ENCODE measurements at places on chromosomes 12 and 14. TPM values are rescaled to one million over a fixed set of nuclear protein-coding genes. Genes with fewer than 3 reads are reported as not detected.

ERC1 gene
- polyA plus RNA-seq: 20.4 TPM

NXPH4 gene
- polyA plus RNA-seq: 2.8 TPM

GRIN2B gene
- polyA plus RNA-seq: 0.03 TPM

TMTC1 gene
- 43.9 TPM for polyA plus RNA-seq

GPRC5A gene
- 1.9 TPM for polyA plus RNA-seq

NPFF gene
- not detected for polyA plus RNA-seq

STRN3 gene
- 47.6 TPM for polyA plus RNA-seq

FAIM2 gene
- polyA plus RNA-seq: 7.9 TPM

TAS2R8 gene
- not detected for polyA plus RNA-seq

CATSPERB gene
- polyA plus RNA-seq: 0.09 TPM

ITGA7 gene
- polyA plus RNA-seq: 409 TPM

CIROP gene
- not detected for polyA plus RNA-seq

STON2 gene
- polyA plus RNA-seq: 16.6 TPM

KTN1 gene
- 159 TPM for polyA plus RNA-seq

GDF3 gene
- polyA plus RNA-seq: not detected

CIT gene
- polyA plus RNA-seq: 8.1 TPM

RTN1 gene
- polyA plus RNA-seq: 1.5 TPM

COX8C gene
- polyA plus RNA-seq: 0.44 TPM

TTC9 gene
- polyA plus RNA-seq: 10.9 TPM

DIO2 gene
- 1.8 TPM for polyA plus RNA-seq

BHLHE41 gene
- polyA plus RNA-seq: 2.6 TPM

TAS2R9 gene
- polyA plus RNA-seq: not detected

RPGRIP1 gene
- 0.82 TPM for polyA plus RNA-seq

CLEC4C gene
- polyA plus RNA-seq: 0.23 TPM

WIF1 gene
- 0.40 TPM for polyA plus RNA-seq

WASHC4 gene
- 33.0 TPM for polyA plus RNA-seq

FGF6 gene
- polyA plus RNA-seq: 58.5 TPM

TEX52 gene
- 1.2 TPM for polyA plus RNA-seq

PIWIL1 gene
- 0.08 TPM for polyA plus RNA-seq

SLC25A21 gene
- polyA plus RNA-seq: 1.2 TPM

FITM1 gene
- polyA plus RNA-seq: 164 TPM

IFNG-AS1 gene
- polyA plus RNA-seq: 0.15 TPM

TCL1B gene
- polyA plus RNA-seq: 0.11 TPM

RGS6 gene
- polyA plus RNA-seq: 6.0 TPM

ARHGEF40 gene
- 64.8 TPM for polyA plus RNA-seq

RAD51AP1 gene
- polyA plus RNA-seq: 9.6 TPM

GPATCH2L gene
- polyA plus RNA-seq: 20.8 TPM

PRR4 gene
- polyA plus RNA-seq: 4.1 TPM

LMNTD1 gene
- polyA plus RNA-seq: 0.16 TPM

TMPRSS12 gene
- 0.04 TPM for polyA plus RNA-seq

STXBP6 gene
- polyA plus RNA-seq: 15.4 TPM

PLEKHG7 gene
- polyA plus RNA-seq: 0.13 TPM

OR4K13 gene
- 0.03 TPM for polyA plus RNA-seq

CARMIL3 gene
- 0.18 TPM for polyA plus RNA-seq

GALNT16 gene
- 24.1 TPM for polyA plus RNA-seq

ZCRB1 gene
- 82.4 TPM for polyA plus RNA-seq

OR4E1 gene
- polyA plus RNA-seq: not detected

MMP19 gene
- 2.7 TPM for polyA plus RNA-seq

LRRC9 gene
- polyA plus RNA-seq: 0.47 TPM

All from forelimb muscle (tissue), 1 donor.